NCI-H2029 (cell line): ENCODE measurements at places on chromosomes 16 and 17.

- DNase-seq: no peak
These were observed 41.7 kb upstream of the IL34 start for GRCh38 chr16:70604407-70605282.

DNA sequence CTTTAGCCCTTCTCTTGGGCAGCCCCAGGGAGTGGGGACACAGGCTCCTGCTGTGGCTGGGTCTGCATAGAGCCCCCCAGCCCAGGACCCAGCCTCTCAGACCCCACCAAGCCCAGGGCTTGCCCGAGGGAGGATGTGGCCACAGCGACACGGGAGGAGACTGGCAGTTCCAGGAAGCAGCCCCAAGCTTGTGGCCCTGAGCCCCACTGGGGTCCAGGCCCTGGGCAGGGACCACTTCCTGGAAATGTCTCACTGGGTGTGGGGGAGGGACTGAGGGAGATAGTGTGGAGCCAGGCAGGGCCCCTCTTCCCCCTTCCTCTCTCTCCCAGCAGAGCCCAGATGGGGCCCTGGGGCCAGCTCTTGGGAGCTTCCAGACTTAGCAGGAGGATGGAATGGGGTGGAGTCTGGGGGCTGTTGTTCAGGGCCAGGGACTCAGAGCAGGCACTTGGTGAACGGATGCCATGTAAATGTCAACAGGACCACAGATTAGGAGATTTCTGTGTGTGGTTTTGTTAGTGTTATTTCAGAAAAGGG lies 35.3 kb downstream of the ADGRG5 start:
- no peak for DNase-seq

GRCh38 chr16:81500833-81501521 lies 56.4 kb downstream of the CMIP start:
- DNase-seq: no peak

GRCh38 chr17:17032131-17032692 lies 10.0 kb upstream of the MPRIP start:
- no peak for DNase-seq

DNA sequence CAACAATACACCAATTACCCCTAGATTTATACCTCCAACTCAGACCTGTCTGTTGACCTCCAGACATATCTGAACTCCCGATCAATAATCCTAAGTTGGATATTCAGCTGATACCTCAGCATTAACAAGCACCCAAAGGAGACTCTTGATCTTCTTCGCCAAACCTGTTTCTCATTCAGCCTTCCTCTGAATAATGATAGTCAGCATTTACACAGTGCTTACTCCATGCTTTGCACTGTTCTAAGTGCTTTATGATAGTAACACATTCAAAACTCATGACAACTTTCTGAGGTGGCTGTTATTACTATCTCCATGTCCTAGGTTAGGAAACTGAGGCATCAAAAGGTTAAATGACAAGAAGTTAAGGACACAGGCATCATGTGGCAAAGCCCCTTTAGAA lies 104.2 kb upstream of the SIAH1 start:
- DNase-seq: no peak
